Right ventricle myocardium inferior (tissue), 1 donor: ENCODE measurements at places on chromosomes 11 and 22. TPM values are rescaled to one million over a fixed set of nuclear protein-coding genes. Genes with fewer than 3 reads are reported as not detected.

The RGL4 gene
- not detected for total RNA-seq

The FAT3 gene
- 0.03 TPM for total RNA-seq

DNA sequence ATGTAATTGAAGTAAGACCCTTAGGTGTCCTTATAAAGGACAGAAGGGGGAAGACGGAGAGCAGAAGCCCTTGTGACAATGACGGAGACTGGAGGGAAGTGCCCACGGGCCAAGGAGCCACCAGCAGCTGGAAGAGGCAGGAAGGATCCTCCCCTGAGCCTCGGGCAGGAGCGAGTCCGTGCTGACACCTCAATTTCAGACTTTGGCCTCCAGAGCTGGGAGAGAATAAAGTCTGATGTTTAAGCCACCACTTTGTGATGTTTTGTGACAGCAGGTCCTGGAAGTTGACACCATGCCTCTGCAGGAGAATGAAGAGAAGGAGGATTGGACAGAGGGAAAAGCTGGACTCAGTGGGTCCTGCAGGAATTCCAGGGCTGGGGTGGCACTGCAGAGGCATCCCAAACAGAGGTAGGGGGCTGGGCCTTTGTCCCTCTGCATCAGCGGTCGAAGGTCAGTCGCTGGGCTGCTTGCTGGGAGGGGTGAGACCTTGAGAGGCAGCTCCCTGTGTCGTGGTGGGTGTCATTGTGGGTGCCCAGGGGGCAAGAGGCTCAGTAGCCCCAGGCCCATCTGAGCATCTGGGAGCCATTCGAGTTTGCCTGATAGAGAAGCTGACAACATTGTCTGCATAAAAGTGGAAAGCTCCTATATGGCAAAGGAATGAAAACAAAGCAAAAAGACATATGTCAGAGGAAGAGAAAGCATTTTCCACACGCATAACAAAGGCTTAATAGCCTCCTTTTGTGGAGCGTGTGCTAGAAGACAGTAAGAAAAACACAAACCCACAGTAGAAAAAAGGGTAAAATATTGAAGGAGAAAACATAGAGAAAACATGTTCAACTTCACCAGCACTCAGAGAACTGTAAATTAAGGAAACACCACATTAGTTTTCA lies 68.8 kb downstream of the RTL6 start:
- no peak for DNase-seq

The C1QTNF5 gene
- 17.5 TPM for total RNA-seq

- DNase-seq, result no peak
Observed at GRCh38 chr22:17268501-17269223, 49.4 kb upstream of the ADA2 start.

DNA sequence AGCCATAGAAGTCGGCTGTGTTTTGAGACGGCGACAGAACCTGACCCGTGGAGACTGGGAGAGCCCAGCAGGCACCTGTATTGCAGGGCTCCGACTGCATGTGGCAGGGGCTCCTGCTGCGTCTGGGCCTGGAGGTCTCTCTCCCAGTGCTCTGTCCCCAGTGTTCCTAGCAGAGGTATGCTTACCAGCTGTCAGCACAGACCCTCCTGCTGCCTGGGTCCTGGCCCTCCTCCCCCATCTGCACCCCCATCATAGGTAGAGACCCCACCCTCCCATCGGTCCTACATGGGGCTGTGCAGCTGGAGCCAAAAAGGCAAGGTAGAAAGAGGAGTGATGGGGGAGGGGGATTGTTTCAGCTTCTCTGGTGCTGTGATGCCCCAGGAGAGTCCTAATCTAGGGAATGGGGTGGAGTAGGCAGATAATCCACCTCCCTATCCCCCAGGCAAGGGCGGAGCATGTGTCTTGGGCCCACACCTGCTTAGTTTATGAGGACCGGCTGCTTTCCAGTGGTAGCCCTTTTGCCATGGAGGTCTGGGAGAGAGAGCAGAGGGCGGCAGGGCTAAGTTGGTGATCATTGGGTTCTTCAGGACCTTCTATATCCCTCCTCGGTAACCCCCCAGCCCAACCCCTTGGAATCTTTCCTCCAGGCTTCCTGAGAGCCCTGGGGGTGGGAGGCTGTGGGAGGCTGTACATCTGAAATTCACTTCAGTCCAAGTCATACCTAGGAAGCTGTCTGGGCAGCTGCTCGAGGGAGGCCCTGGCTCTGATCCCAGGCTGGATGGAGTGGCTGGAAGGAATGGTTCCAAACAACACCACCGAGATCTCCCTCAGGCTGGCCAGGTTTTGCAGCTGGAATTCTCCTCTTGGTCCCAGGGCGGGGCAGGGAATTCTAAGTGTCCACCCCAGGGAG lies 5.3 kb downstream of the SLC7A4 start:
- no peak for DNase-seq

- DNase-seq, result no peak
Observed at GRCh38 chr11:24124876-24125275, 372.0 kb upstream of the LUZP2 start.

DNA sequence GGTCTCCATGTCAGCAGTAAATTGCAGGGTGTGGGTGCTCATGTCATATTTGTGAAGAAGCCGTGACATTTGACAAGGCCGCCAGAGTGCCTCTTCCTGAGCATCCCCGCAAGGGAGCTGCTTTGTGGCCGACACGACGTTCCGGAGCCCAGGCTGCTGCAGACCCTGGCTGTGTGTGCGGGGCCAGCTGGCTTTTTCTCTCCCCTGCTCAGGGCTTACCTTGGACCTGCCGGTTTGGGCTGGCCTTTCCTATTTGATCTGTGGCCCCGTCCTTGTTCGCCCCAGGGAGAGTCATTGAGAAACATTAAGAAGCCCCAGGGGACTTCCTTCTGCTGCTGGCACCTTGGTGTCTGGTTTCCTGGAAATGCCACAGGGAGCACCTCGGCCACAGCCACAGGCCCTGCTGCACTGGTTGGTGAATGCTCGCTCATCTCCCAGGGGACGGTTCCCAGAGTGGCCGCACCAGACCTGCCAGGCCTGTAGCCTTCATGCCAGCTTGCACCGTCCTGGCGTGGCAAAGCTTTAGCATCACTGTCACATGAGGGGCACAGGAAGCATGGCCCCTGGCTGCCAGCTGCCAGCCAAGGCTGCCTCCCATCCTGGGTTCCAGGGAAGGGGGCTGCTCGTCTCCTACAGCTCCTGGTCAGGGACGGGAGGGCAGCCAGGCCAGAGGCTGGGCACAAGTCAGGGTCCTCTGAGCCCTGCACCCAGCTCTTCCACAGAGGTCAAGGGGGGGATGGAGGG lies 5.4 kb downstream of the GRK2 start:
- DNase-seq, result no peak
